Dorsolateral prefrontal cortex (tissue), 122 donors: ENCODE measurements at places on chromosomes 16 and 17.

- DNase-seq = peak; percentile 47
Measured at GRCh38 chr17:75404731-75405364, 630 bp downstream of the GRB2 start.

- DNase-seq = no peak
Measured at GRCh38 chr17:6753006-6753445, 2.8 kb upstream of the XAF1 start.

DNA sequence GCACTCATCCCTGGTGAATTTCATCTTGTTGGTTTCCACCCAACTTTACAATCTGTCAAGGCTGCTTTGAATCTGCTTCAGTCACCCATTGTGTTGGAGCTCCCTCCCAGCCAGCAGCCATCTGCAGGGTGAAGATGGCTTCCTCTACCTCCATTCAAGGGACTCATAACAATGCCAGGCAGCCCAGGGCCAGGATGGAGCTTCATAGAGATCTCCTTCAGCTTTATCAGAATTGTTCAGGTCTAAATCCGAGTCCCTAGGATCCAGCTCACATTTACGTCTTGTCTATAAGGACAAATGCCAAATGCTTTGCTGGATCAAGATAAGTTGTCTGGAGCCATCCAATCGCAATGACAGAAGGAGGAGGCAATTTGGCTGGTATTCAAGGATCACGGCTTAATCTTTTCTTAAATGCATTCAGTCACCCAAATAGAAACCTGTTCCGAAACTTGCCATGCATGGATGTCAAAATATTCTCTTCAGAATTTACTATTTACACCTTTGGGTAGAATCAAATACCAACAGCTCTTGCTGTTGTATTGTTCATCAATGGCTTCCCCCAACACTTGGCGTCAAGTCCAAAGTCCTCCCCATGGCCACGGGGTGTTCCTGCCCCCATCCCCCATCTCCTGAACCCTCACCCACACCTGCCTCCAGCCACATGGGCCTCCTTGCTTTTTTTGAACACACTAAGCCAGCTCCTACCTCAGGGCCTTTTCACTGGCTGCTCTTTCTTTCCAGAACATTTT, 3.8 kb upstream of the FAM171A2 start:
- peak; percentile 75 for DNase-seq

- DNase-seq = no peak
Measured at GRCh38 chr17:37541880-37542660, 52.4 kb downstream of the DUSP14 start.

GRCh38 chr17:2375406-2375805, 25.5 kb downstream of the MNT start:
- DNase-seq = no peak

DNA sequence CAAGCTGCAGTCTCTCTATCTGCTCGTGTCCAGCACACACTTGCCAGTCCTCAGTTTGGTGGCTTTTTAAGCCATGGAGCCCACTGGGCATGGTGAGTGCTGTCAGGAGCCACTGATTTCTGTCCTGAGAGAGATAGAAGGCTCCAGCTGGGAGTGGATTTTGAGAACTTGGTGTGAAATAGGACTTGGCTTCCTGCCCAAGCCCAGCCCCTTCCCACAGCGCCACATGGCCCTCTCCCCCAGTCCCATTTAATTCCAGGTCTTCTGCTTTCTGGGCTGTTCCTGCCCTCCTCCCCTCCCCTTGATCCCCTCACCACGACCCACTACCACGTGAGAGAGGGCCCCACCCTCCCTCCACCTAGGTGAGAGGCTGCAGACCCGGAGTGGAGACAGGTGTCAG, 14.4 kb upstream of the ABCC3 start:
- no peak for DNase-seq

DNA sequence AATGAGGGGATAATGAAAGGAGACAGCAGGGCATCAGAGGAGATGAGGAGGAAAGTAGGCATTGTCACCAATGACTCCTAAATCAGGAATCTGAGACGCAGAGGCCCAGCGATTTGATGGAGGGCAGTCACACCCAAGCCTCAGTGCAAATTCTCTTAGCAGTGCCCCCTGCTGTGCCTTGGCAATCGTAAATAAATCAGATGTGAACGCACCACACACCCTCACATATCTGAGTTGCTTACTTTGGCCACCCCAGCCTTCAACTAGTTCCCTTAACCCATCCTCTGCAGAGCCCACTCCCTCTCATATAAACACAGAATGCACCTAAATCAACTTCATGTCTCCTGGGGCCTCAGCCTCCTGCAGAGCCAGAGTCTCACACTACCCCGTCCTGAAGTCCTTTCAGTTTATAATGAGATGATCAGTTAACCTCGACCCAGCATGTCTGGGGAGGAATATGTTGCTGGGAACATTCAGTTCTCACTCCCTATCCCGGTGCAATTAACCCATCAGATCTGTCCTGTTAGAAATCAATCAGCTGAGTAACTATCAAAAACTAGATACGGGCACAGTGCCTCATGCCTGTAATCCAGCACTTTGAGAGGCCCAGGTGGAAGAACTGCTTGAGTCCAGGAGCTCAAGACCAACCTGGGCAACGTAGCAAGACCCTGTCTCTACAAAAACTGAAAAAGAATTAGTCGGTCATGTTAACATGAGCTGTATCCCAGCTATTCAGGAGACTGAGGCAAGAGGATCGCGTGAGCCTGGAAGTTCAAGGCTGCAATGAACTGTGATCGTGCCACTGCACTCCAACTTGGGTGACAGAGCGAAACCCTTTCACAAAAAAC, 78.4 kb downstream of the SLC39A11 start:
- no peak for DNase-seq

DNA sequence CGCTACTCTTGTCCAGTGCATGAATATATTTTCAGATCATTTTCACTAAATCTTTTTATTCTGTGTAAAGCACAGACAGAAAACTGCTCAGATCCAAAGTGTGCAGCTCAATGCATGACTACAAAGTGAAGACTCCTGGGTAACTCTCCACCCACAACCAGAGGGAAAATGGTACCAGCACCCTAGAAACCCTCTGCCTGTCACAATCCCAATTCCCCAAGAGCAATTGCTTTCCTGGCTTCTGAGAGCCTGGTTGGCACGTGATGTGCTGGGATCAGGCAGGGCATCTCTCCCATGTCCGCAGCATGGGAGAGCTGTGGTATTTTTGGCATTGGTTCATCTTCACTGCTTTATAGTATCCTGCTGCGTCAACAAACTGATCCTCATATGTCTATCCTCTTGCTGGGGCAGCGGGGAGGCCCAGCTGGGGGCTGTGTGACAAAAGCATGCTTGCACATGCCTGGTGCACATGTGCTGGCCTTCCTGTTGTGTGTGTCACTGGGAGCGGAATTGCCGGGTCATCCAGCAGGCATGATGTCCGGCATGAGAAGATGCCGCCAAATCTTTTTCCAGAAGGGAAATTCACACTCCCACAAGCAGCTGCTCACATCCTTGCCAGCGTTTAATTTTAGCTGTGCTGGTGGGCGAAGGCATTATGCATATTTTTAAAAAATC, 278.9 kb upstream of the FOXF1 start:
- no peak for DNase-seq

GRCh38 chr17:63082273-63082861, 116.3 kb downstream of the TANC2 start:
- DNase-seq = no peak

DNA sequence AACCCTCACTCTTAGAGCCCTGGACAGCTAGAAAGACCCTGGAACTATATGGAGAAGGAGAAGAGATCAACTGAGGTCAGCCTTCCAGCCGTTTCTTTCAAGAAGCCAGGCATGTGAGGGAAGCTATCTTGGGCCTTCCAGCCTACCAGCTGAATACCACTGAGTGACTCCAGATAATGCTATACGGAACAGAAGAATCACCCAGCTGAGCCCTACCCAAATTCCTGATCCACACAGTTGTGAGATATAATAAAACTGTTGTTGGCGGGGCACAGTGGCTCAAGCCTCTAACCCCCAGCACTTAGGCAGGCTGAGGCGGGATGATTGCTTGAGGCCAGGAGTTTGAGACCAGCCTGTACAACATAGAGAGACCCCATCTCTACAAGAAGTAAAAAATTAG, 26.2 kb upstream of the MYH10 start:
- no peak for DNase-seq

- DNase-seq = no peak
Measured at GRCh38 chr17:27945333-27945616, 52.1 kb upstream of the LYRM9 start.

DNA sequence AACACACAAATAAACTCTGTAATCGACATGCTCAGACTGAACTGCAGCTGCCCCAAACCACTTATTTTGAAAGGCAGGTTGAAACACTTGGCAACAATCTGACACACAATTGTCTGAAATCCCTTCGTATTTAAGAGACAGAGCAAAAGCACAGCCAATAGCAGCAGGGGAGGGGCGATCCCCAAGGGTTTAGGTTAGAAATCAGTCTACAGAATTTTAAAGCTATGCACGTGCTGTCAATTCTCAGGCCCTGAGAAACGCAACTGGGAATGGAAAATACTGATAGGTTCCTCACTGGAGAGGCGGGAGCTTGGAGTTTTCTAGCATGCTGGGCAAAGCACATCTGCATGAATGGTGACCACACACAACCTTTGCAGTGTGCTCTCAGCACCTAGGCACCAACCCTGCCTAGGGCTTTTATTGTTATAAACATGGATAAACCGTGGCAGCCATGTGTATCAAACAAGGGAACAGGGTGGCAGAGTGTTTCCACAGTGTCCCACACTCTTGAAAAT, 168.0 kb downstream of the AATF start:
- no peak for DNase-seq

DNA sequence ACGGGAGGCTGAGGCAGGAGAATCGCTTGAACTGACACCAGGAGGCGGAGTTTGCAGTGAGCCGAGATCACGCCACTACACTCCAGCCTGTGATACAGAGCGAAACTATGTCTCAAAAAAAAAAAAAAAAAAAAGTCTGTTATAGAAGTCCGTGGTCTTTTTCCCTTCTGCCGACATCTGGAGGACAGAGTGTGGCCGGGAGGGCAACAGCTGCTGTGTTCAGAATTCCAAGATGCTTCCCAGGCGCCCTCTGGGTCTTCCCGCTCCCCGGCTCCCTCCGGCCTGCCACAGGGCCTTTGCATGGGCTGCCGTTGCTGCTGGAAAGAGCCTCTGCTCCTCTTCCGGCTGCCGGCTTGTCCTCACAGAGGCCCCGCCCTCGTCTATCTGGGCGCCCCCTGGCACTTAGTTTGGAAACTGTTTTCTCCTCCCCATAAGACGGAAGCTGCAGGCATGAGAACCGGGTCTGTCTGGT, 2.4 kb upstream of the CACNA1H start:
- DNase-seq = no peak

DNA sequence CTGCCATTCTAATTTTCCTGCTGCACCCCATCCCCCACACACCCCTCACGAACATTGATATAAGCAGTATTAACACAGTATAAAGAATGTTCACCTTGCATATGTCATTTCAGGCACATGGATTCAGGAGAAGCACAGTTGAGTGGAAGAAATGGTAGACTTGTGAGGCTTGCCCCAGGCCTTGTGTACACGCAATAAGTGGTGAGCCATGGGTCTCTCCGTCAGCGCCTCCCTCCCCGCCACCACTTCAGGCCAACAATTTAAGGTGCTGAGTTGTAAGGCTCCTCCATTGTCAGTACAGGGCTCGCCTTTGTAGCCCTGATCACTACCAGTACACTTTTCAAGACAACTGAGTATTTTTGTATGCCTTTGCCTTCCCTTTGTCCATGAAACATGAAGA, 12.2 kb upstream of the CLEC18C start:
- DNase-seq = no peak

- no peak for DNase-seq
Measured at GRCh38 chr17:77466596-77467223, 325.9 kb downstream of the SEC14L1 start.

DNA sequence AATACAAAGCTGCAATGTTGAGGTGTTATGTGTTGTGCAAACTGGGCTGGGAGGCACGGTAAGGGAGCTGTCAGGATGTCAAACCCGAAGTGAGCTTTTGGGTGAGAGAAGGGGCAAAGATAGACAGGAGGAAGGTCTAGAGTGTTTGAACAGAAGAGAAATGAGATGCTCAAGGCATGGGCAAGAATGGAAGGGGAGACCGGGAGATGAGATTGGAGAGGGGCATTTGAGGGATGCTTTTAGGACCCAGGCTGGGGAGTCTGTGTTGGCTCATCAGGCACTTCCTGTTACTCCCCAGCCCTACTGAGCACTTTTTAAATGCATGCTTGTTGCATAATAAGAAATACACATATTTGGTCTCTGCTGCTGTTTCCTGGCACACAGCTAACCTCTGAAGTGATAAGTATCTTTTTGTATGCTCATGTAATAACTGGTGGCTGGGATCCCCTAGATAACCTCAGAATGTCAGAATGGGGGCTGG, 13.7 kb downstream of the UNC45B start:
- DNase-seq = no peak

- DNase-seq = no peak
Measured at GRCh38 chr16:27281243-27281642, 12.7 kb upstream of the NSMCE1 start.

GRCh38 chr17:2697611-2698162, 13.9 kb downstream of the CLUH start:
- no peak for DNase-seq

- DNase-seq = no peak
Measured at GRCh38 chr16:69610356-69610755, 44.6 kb downstream of the NFAT5 start.

DNA sequence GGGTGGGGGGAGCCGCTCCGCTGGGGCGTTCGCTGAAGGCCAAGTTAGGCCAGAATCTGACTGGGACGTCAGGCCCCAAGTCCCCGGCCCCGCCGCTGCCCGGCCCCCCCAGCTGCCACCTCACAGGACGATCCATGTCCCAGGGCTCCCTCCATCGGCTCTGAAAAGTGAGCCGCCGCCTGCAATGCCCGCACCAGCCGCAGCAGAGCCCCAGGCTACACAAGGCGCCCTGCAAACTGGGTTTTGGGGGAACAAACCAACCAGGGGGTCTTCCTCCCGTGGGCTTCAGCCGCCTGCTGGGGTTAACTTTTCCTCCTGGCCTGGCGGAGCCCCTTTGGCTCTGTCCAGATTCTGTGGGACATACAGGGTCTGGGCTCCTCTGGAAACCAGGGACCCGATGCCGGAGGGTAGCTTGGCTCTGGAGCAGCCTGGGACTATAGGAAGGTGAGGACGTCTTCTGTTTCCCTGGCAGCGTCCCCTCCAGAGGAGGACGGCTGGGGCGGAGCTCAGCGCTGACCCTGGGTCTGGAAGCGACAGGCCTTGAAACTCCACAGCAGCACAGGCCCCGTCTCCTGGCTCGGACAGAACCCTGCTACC, 835 bp downstream of the NME4 start:
- peak; percentile 88 for DNase-seq

GRCh38 chr17:65254166-65254565, 117.0 kb downstream of the RGS9 start:
- no peak for DNase-seq

DNA sequence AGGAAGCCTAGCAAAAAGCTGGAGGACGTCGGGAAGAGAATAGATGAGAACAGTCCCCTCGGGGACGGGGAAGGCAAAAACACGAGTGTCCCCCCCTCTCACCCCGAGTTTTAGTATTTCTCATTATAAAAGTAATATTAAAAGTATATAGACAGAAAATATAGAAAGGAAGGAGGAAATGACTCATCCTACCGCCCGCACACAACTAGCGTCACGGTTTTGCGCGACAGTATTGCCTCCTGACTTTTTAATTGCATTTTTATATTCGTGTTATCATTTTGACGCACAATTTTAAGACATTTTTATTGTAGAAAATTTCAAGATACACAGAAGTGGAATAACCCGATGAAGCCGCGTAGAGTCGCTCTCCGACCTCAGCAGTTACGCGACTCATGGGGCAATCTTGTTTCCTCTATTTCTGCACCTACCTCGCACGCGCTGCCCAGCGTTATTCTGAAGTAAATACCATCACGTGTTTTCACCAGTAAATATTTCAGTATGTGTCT, 652 bp upstream of the SLC25A19 start:
- DNase-seq = no peak
